Right forelimb (tissue), 1 donor: ENCODE measurements at places on chromosomes 7 and 10.

DNA sequence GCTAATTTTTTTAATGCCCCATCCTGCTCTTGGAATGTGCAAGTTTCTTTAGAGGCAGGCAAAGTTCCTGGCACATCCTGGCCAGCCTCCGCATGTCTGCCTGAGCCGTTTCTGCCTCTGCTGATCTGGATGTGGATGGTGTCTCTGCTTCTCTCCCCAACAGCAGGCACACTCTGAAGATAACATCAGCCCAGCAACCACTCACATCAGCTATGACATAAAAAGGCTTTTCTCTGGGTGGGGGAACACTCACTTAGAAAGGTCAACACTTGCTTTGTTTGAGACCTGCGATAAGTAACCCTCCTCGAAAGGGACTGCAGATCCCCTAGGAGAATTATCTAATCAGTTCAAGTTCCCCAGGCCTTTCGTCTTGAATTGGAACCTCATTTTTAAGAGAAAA is 142.9 kb downstream of the FGFR2 start:
- DNase-seq, result no peak

- DNase-seq, result no peak
Measured at GRCh38 chr7:45888993-45889366, 692 bp downstream of the IGFBP1 start.

GRCh38 chr7:69756235-69756634 is 158.0 kb downstream of the AUTS2 start:
- DNase-seq, result no peak

GRCh38 chr10:106000721-106001120 is 1163.8 kb downstream of the SORCS1 start:
- DNase-seq, result no peak

- no peak for DNase-seq
Measured at GRCh38 chr10:119805702-119806230, 66.9 kb downstream of the MCMBP start.
